ENCODE measurements at places on chromosomes 7 and 10.

GRCh38 chr10:22633106-22633505, 81.3 kb downstream of the PIP4K2A start:
- DNase-seq = no peak

GRCh38 chr7:111018960-111019736, 71.8 kb upstream of the LRRN3 start:
- DNase-seq = no peak

DNA sequence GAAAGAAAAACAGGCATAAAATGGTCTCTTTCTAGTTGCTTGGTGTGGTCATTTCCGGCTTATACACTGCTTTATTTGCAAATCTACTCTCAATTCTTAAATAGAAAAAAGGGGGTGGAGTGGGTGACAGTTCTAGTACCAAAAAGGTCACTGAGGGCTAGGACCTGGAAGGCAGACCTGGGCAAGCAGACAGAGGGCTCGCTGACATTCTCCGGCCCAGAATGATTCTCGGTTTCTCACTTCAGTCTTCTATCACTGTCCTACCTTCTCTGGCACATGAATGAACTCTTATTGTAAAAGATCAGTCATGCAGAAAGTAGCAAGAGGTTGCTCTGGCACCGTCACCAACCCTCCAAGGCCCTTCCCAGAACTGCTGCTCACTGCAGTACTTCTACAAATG, 54.0 kb downstream of the MALSU1 start:
- no peak for DNase-seq

DNA sequence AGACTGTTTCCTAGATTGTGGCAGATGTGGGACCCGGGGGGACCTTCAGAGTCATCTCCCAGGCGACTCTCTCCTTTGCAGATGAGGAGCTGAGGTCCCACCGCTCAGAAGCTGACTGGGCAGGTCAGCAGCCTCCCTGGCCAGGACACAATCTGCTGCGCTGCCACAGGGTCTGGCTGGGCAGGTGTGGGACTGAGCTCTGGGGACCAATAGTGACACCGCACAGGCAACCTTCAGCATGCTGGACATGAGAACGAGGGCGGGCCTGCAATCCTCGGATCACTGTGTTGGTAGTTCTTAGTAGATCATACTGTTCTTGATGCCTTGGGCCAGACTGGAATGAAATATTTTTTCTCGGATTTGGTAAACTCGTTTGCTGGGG, 20.5 kb upstream of the CRYGN start:
- no peak for DNase-seq

GRCh38 chr10:48894911-48895802, 44.5 kb downstream of the LRRC18 start:
- no peak for DNase-seq

DNA sequence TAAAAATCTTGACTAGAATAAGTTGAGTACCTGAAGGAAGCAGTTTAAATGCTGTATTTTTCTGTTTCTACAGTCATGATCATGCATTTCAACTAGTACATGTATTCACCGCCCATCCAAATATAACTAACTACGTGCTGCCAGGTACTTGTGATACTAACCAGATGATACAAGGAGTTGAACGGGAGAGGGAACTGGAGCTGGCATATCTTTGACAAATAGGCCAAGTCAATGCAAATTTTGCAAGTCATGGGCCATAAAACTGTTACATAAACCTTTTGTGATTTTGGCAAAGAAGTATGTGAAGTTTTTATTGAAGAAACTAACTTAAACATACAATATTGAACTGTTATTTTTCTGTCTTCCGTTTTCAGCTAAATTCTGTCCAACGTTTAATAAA, 14.5 kb downstream of the NUP42 start:
- DNase-seq = no peak

Data from COLO829 (cell line).